Memory B cell (primary cell): ENCODE measurements at places on chromosomes 16 and 17.

DNA sequence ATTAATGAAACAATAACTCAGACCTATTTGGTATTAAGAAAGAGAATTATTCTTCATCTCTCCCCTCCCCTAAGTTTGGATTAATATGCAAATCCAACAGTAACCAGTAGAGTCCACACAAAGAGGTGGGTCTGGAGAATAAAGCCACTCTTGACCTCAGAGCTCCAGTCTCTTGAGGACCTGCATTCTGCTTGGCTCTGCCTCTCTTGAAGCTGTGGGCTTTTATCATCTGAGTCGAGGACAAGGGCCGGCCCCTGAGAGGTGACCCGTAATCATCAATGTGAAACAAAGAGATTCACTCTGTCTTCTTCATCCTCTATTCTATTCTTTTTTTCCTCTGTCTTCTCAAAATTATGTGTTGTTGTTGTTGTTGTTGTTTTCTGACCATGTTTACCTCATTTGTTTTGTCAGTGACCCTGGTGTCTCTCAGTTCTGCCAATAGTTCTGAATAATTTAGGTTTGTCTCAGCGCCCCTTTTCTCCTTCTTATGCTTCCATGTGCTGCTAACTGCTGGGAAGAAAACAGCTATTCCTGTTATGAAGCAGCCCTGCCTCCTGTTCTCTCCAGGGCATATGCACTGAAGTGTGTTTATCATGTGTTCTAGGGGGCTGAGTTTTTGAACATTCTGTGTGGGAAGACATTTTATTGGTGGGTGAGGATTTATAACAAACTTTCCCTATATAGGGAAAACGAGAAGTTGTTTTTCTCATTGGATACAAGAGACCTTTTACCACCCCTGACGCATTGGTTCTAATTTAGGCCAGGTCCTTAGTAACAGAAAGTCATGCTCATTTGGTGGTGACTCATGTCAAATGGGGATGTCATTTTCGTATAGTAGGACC is 135.8 kb downstream of the TRIM37 start:
- DNase-seq = no peak

DNA sequence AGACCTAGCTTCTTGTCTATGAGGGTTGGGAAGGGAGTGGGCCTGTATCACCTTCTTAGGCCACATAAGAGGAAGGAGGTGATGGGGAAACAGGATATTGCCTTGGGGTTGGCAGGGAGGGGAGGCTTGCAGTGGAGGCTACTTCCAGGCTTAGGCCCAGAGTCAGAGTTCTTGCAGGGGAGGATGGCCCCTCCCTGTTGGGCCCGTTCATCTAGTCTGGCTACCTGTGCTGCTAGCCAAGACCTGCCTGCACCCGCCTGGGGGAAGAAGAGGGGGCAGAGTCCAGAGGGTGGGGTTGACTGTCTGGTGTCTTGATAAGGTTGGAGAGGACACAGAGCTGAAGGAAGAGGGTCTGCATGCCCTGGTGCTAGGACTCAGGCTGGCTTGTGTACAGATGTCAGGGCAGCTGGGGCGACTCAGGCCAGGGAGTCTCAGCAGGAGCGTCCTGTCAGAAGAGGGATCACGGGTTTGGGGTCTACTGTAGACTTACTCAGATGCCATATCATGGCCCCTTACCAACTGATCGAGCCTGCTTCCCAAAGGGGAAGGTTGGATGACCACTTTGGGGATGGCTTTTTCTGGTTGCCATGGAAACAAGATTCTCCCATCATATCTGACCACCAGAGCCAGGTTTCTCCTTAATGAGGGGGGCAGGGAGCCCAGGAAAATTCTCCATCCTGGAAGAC is 5.3 kb downstream of the KDM6B start:
- DNase-seq = no peak

DNA sequence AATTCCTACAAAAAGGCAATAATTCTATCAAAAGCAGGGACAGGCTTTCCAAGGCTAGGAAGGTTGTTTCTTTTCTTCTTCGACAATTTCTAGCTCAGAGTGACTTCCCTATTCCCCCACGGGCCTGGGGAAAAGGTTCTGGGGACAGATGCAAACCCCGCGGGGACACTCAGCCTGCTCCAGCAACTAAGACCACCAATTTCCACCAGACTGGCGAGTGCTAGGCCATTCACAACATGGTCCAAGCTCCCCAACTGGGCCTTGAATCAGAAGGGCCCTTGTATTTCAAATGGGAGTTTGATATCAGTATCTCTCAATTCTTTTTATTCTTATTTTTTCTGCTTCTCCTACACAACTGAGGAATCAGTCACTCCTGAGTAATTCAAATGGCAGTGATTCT is 86.7 kb downstream of the USP31 start:
- DNase-seq = no peak

DNA sequence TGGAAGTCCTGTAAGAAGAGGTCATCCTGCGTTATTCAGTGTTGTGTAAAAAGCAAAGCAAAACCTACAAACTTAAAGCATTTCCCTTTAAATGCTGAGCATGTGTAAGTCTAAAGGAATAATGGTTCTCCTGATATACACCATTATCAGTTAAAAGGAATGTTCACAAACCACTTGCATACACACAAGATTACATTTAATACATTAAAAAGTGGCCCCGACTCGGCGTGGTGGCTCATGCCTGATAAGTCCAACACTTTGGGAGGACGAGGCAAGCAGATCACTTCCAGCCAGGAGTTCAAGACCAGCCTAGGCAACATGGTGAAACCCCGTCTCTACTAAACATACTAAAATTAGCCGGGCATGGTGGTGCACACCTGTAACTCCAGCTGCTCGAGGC is 30.5 kb downstream of the CPPED1 start:
- no peak for DNase-seq

DNA sequence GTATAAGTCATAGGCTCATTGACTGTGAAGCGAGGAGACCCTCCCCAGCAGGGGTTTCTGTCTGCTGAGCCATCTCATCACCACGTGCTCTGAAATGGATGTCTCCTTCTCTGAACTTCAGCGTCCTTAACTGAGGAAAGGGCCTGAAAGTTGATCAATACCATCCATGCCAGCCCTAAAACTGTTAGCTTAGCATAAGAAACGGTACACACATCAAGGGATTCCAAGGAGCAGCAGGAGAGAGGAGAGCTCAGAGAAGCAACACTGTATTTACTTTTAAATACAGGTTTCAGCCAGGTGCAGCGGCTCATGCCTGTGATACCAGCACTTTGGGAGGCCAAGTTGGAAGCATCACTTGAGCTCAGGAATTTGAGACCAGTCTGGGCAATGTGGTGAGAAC is 248.9 kb upstream of the TNRC6C start:
- no peak for DNase-seq

GRCh38 chr16:9409560-9410493 is 318.4 kb downstream of the HAPSTR1 start:
- DNase-seq = no peak

DNA sequence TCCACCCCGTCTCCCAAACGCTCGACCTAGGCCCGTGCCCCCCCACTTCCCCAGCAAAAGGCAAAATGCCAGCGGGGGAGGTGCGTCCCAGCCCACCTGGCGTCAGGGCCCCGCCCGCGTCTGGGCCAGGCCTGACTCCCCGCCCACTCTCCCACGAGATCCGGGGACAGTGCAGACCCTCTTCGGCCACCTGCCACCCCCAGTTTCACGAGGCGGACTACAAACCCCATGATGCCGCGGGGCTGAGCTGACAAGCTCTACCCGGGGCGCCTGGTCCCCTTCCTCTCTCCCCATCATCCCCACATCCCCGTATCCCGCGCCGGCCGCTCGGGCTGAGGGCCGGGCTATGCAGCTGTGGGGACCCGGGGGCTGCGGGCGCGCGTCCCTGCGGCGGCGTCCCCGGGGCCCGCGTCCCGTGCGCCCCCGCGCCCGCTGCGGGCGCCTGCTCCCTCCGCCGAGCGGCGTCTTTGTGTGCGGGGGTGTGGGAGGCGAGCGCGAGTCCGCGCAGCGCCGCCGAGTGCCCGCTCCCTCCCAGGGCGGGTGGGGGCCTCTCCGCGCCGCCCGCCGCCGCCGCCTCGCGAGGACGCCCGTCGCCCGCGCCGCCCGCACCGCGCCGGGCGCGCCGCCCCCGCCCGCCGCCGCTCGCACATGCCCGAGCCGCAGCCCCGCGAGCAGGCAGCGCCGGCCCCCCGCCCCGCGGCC is at the start of gene ANKRD13B:
ANKRD13B (plus strand) TSS at position 283 of the 702 bp plus-strand sequence. CDS start 490 bp downstream, outside the sequence.
- DNase-seq = no peak

DNA sequence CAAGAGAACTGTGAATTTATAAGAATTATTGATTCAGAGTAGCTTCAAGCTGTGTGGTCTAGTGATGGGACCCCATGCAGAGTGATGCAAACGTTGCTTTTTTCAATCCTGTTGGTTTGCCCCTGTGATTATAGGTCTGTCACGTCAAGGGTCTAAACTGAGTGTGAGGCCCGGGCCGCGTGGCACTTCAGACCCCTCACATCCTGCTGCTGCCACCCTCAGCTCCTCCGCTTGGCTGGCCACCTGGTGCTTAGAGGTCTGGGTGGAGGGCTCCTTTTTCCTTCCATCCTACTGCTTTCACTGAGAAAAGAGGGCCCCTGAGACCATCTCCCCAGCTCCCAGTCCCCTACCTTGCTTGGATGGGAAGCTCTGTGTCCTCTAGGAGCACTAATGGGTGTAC is 12.0 kb downstream of the MYL4 start:
- DNase-seq = no peak

DNA sequence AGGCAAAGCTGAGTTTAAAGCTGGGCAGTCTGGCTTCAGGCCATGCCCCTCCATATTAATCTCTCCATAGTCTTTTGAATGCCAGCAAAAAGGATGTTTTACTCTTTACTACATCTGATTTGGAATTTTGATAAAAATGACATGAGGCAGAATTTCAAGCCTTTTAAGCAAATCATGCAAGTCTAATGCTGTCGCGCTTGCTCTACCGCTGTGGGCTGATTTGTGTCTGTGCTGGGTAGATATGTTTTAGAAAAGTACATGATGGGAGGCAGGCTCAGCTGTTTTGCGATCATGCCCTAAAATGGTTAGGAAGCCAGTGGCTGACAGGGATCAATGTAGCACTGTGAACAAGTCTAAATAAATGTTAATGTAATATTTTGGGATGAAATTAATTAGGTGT is 311.9 kb downstream of the CA10 start:
- DNase-seq = no peak

GRCh38 chr17:14061666-14062560 is 7.4 kb upstream of the COX10 start:
- DNase-seq = no peak

GRCh38 chr17:80095844-80096475 is 5.4 kb upstream of the GAA start:
- no peak for DNase-seq

GRCh38 chr16:49855822-49856671 is at the start of gene ZNF423:
Gene ZNF423, minus strand, starts transcription at chr16:49856112. Its CDS starts 338 bp downstream, at chr16:49855774.
- no peak for DNase-seq

- DNase-seq = no peak
These were observed 82.3 kb downstream of the ARHGAP23 start for GRCh38 chr17:38510421-38511149.

DNA sequence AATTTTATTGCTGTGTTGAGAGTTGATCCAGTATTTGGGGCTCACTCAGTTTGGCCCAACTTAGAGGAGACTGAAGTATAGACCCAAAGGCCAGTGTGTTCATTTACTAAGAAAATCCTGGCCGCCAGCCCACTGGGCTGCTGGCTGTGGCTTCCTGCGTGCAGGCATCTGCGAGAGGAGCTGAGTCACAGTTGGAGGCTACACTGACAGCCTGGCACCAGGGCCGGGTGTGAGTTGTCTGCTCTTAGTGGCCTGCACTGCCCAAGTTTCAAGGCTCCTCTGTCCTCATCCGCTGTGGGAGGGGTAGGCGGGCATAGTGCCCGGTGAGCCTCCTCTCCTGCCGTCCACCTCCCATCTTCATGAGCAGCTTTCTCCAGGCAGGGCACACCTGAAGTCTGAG is 54.2 kb downstream of the PLD6 start:
- DNase-seq = no peak

GRCh38 chr17:65518256-65518655 is 43.2 kb downstream of the AXIN2 start:
- DNase-seq = no peak

DNA sequence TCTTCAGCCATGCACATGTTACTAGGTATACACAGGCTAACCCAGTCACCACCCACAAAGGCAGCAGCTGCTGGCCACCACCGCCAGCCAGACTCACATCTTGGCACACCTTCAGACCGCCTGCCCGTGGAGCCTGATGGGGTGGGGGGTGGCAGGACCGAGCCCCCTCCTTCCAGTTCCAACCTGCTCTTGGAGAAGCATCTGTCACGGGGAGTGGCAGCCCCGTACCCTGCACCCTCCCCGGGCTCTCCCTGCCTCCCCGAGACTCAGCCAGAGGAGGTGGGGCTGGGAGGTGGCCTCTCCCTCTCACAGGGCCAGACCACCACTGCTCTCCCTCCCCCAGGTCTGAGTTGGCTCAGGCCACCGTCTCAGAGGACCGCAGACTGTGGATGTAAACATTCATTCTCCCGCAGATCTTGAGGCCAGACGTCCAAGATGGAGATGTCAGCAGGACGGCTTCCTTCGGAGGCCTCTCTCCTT is 11.3 kb upstream of the RBFOX3 start:
- DNase-seq = no peak

DNA sequence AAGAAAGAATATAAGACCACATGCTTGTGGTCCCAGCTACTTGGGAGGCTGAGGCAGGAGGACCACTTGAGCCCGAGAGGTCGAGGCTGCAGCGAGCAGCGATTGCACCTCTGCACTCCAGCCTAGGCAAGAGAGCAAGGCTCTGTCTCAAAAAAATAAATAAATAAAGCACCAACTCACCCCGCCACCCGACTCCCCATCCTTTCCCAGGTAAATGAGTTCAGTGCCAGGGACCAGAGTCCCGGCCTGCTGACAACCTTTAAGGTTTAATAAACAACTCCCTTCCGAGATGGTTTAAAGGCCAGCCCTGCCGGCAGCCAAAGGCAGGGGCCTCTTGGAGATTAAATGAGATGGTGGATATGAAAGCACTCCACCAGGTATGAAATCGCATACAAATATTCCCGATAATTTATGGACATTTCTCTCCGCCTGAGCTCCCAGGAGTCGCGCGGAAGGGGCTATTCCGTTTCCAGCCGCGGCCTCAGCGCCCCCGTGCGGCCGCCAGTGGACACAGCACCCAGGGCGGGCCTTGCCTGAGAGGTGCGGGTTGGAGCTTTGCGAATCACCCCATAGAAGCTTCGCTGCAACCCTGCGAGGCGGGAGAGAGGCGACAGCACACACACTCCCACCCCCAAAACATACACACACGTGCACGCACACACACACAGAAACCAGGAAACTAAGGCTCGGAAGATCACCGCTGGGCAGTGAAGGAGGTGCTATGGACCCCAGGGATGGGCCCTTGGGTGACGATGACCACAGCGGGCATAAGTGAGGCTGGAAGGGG is 4.0 kb upstream of the RPL38 start:
- DNase-seq = peak; percentile 50

- no peak for DNase-seq
These were observed 11.3 kb downstream of the TBX4 start for GRCh38 chr17:61463316-61464129.

DNA sequence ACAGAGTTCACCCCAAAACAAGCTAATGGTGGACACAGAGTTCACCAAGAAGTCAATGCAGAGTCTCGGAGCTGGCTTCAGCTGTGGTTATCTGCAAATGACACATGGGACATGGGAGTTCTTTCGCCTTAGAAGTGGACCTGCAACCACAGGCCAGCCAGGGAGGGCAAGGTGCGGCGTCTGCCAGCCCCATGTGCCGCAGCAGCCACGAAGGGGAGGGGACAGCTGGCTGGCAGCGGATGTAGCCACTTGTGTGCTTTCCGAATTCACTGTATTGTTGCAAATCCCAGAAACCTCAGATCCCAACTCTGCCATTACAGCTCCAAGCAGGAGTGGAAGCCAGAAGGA is 24.8 kb downstream of the LMF1 start:
- no peak for DNase-seq

- DNase-seq = no peak
These were observed 9.8 kb downstream of the RASL10B start for GRCh38 chr17:35740997-35741931.
